ENCODE measurements at places on chromosomes 11 and 22. TPM values are rescaled to one million over a fixed set of nuclear protein-coding genes. Genes with fewer than 3 reads are reported as not detected.

- DNase-seq: no peak
Observed at GRCh38 chr11:64718084-64718779, 4.8 kb downstream of the NRXN2 start.

Gene APOBEC3H
- 0.32 TPM for total RNA-seq

Gene OR5J2
- not detected for total RNA-seq

DNA sequence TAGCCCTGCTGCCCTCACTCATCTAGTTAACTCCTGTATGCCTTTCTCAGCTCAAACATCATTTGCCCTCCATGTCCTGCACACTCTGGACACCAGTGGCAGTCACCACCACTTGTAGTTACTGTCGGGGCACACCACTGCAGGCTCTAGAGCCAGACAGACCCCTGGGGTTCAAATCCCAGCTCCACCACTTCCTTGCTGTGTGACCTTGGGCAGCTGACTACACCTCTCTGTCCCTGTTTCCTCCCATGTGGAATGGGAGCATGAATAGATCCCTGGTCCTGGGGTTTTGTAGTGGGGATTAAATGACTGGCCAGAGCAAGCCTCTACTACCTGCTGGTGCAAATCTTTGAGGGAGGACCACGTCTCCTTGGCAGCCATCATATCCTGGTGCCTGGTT is 7.8 kb upstream of the IFT27 start:
- DNase-seq: no peak

Gene ALDH3B1
- 3.5 TPM for total RNA-seq

DNA sequence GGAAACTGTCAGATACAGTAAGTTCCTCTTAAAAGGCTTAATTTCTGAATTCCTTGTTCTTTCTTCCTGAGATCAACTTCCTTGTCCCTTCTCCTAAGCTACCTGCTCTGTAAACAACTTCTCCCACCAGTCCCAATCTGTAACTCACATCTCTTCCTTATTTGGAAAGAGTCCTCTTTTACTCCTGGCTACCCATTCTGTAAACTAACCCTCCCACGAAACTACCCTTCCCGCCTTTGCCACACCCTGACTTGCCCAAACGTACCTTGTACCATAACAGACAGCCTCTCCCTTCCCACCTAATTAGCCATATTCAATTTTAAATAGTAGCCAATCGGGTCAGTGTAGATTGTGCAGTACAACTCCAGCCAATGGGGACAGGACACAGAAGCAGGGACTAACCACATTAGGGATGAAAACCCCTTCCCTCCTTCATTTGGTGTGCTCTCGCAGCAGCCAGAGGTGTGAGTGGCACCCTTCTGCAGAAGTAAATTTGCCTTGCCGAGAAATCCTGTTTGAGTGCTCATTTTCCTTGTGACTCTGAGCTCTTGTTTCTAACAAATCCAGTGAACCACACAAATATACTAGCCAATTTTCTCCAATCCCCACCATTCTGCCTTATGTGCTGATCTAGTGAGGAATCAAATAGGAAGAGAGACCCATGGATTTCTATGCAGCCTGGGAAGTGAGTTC is 49.5 kb downstream of the ZNF280B start:
- DNase-seq: no peak

DNA sequence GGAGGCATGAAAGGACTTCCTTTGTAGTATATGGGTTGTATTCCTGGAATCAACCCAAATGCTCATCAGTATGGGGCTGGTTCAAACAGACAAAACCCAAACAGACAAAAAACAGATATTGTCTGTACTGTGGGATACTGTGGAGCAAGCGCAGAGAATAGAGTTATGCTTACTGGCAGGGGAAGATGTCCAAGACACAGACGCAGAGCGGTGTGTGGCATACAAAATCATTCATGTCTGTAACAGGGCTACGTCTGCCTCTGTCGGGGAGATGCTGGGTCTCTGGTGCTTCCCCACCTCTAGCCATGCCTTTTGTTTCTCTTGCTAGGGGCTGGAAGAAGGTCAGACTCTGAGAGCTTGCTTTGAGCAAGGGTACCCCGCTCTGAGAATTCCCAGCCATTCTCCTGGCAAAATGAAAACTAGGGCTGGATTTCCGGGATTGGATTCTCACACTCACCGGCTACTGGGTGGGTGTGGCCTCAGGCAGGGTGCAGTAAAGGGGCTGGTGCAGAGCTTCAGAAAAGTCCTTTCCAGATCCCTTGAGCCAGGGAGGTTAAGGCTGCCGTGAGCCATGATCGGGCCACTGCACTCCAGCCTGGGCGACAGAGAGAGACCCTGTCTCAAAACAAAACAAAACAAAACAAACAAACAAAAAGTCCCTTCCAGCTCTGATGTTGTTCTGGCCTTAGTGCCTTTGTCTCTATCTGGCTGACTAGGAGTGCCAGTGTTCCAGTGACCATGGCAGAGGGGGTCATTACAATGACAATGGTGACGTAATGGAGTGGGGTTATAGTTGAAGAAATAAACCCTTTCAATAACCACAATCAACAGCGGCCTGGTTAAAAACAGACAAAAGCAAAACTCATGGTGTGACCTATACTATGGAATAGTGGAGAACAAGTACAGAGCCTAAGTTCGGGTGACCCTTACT is 2.9 kb upstream of the ABCC8 start:
- no peak for DNase-seq

- DNase-seq: no peak
Observed at GRCh38 chr11:4607096-4607495, 935 bp downstream of the TRIM68 start.

Gene TPBGL
- 0.16 TPM for total RNA-seq

GRCh38 chr11:20117291-20117690 is 43.0 kb downstream of the DBX1 start:
- DNase-seq: no peak

- no peak for DNase-seq
Observed at GRCh38 chr11:35223991-35224390, 85.0 kb downstream of the CD44 start.
